ENCODE measurements at places on chromosomes 16 and 17. TPM values are rescaled to one million over a fixed set of nuclear protein-coding genes. Genes with fewer than 3 reads are reported as not detected.

Gene PNMT
- 0.40 TPM for total RNA-seq

Gene NSRP1
- 28.4 TPM for total RNA-seq

Gene PABPN1L
- not detected for total RNA-seq

Gene SLC5A11
- total RNA-seq, result 0.78 TPM

Gene KRT40
- not detected for total RNA-seq

Gene ST6GALNAC2
- not detected for total RNA-seq

Gene NPW
- total RNA-seq, result 24.3 TPM

Gene SNF8
- 99.7 TPM for total RNA-seq

Gene CLEC19A
- not detected for total RNA-seq

Gene EFCAB5
- total RNA-seq, result 0.54 TPM

Gene HEATR9
- 0.38 TPM for total RNA-seq

Gene ICAM2
- 53.7 TPM for total RNA-seq

Gene PIK3R5
- total RNA-seq, result 46.7 TPM

Gene MPP2
- total RNA-seq, result 6.0 TPM

Gene TPSG1
- not detected for total RNA-seq

Gene APRT
- total RNA-seq, result 236 TPM

Gene RNPS1
- 334 TPM for total RNA-seq

Gene ABCA10
- not detected for total RNA-seq

Gene CIBAR2
- total RNA-seq, result not detected

Gene FADS6
- not detected for total RNA-seq

Gene GRB7
- 1.2 TPM for total RNA-seq

Gene BTBD17
- total RNA-seq, result not detected

Gene TBC1D3G
- total RNA-seq, result not detected

Gene TVP23A
- not detected for total RNA-seq

Gene ITGAX
- total RNA-seq, result 5.4 TPM

Gene SAMD14
- total RNA-seq, result 1.3 TPM

Gene CDH13
- not detected for total RNA-seq

Gene MT1A
- not detected for total RNA-seq

Gene KRT33A
- total RNA-seq, result not detected

Gene ZG16B
- 2.1 TPM for total RNA-seq

Gene CCDC78
- total RNA-seq, result 4.6 TPM

Measured in activated CD8-positive, alpha-beta T cell treated with anti-CD3 and anti-CD28 coated beads for 36 hours (primary cell).